ENCODE measurements at places on chromosomes 6 and 20. TPM values are rescaled to one million over a fixed set of nuclear protein-coding genes. Genes with fewer than 3 reads are reported as not detected.

Gene RAET1L
- not detected for total RNA-seq

Gene HM13
- 46.3 TPM for total RNA-seq

Gene CCM2L
- 13.1 TPM for total RNA-seq

Gene STMND1
- not detected for total RNA-seq

Gene GSS
- total RNA-seq: 53.3 TPM

Gene HLA-G
- total RNA-seq: not detected

Gene TRDN
- not detected for total RNA-seq

Gene GMPR
- 20.4 TPM for total RNA-seq

Gene OXT
- not detected for total RNA-seq

Gene POU5F1
- total RNA-seq: not detected

Gene RAET1E
- total RNA-seq: 0.09 TPM

Gene COL20A1
- total RNA-seq: not detected

Gene TAF4
- total RNA-seq: 2.9 TPM

Gene PAK5
- total RNA-seq: not detected

Gene PFDN6
- total RNA-seq: 52.0 TPM

Gene BEND3
- 3.7 TPM for total RNA-seq

Gene ANKRD66
- total RNA-seq: not detected

Gene RAD21L1
- total RNA-seq: under 0.01 TPM

Gene PRICKLE4
- total RNA-seq: 1.3 TPM

Gene MYMX
- total RNA-seq: not detected

Gene PNPLA1
- total RNA-seq: not detected

Gene GFRA4
- not detected for total RNA-seq
